ENCODE measurements at places on chromosomes 16 and 17. TPM values are rescaled to one million over a fixed set of nuclear protein-coding genes. Genes with fewer than 3 reads are reported as not detected.

GRCh38 chr17:65559461-65559803 lies 2.0 kb downstream of the AXIN2 start:
- no peak for DNase-seq

- DNase-seq: no peak
Observed at GRCh38 chr16:49623501-49624266, 232.2 kb downstream of the ZNF423 start.

DNA sequence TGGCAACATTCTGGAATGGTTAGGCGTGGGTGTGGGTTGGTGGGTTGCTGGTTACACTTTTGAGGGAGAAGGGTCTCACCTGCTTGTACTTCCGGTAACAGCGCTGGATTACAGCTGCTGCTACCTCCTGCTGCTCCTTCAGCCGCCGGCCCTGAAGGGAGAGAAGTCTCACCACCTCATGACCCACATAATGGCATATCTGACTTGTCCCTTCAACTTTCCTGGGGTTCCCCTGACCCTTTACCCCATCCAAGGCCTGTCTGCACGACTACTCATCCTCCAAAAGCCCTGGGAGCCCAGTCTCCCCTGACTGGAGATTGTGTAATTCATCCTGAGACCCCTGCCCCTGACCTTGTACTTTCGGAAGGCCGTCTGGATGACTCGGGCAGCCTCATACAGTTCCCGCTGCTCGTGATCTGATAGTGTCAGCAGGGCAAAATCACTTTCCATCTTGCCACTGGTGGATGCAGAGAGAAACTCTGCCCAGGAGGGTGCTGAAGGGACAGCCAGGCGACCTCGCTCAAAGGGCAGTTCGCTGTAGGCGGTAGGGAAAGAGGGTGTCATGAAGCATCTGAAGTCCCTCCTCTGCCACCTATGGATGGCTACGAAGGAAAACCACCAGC lies 2.0 kb upstream of the SPAG7 start:
- DNase-seq: no peak

GRCh38 chr17:82371333-82372248 lies at the start of gene UTS2R:
Gene UTS2R, plus strand, starts transcription at chr17:82371765. Its CDS starts 2,560 bp downstream, at chr17:82374325.
- DNase-seq: no peak

- DNase-seq: no peak
Observed at GRCh38 chr16:5504064-5504781, 406.6 kb upstream of the EEF2KMT start.

DNA sequence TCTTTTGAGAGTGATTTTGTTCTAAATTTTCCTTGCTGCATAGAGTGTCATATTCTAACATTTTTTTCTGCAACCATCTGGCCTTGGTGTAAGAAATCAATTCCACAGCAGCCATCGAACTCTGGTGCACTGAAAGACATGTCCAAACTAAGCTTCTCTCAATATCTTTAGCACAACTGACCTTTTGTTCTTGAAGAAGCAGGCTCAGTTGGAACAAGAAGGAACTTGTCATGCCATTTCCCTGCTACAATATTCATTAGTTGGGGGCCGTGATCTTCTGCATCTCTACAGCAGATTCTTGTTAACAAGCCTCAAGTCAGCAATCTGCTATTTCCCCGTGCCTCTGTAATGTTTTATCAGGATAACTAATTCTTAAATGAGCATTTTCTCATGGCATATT lies 1305.6 kb downstream of the CDH11 start:
- no peak for DNase-seq

DNA sequence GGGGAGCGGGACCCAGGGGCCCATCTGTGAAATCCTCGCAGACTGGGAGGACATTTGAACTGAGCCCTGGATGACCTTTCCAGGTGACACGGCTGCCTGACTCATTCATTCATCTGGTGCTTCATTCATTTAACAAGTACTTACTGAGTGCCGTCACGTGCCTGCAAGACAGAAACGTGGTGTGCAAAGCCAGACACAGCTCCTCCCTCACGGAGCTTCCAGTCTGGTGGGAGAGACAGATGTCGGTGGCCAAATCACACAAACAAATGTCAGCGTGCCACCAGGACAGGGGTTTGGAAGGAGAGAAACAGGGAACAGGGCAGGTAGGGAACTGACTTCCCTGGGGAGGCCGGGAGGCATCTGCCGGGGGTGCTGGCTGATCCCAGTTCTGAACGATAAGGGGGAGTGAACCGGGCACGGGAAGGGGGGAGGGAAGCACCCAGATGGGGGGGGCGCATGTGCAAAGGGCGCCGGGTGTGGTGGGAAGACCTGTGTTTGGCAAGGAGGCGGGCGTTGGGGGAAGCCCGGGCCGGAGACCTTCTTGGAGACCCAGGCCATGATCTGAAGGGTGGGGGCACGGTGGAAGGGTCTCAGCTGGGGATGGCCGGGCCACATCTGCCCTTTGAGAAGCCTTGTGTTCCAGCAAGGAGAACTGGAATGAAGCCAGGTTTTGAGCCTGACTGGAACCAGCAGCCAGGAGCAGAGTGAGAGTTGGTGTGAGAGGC lies 93.6 kb upstream of the CIBAR2 start:
- no peak for DNase-seq

DNA sequence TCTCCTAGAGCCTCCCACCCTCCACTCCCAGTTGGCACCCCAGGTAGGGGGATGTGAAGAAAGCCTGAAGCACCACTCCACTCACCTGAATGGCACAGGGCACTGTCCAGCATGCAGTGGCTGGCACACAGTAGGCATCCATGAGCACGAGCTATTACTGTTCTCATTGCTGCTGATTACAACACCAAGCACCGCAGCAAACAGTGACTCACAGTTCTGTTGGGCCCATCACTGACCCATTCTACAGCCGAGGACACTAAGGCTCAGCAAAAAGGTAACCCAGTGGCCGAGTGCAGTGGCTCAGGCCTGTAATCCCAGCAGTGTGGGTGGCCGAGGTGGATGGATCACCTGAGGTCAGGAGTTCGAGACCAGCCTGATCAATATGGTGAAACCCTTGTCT lies 2.7 kb downstream of the ZSCAN10 start:
- DNase-seq: no peak

Gene PRM1
- not detected for total RNA-seq

Gene ACAP1
- not detected for total RNA-seq

GRCh38 chr17:47279062-47279801 lies 25.6 kb downstream of the ITGB3 start:
- DNase-seq: peak; percentile 90

Gene KRT32
- not detected for total RNA-seq

Gene FSCN2
- 0.64 TPM for total RNA-seq

DNA sequence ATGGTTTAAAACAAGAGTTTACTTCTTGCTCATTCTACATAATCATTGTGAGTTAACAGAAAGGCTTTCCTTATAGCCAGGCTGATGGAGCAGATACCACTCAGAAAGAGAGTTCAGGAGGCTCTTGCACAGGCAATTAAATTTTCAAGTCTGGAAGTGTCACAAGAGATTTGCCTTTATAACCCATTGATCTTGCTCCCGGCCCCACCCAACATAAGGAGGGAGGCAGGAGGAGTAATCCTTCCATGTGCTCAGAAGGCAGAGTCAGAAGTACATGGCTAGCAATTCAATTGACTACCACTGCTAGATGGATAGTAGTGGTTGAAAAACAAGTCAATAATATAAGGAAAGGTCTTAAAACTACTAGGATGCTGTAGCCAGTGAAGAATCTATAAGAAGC lies 346.3 kb upstream of the CDH11 start:
- DNase-seq: no peak

Gene TOX3
- 0.15 TPM for total RNA-seq

GRCh38 chr17:350706-351448 lies 1.7 kb downstream of the RPH3AL start:
- peak; percentile 88 for DNase-seq

- DNase-seq: no peak
Observed at GRCh38 chr17:27808628-27809027, 8.3 kb upstream of the NOS2 start.

Gene TEX14
- not detected for total RNA-seq

- DNase-seq: no peak
Observed at GRCh38 chr17:59047616-59048015, 59.1 kb downstream of the TRIM37 start.

- DNase-seq: no peak
Observed at GRCh38 chr17:45251931-45252330, 10.0 kb downstream of the SPATA32 start.

DNA sequence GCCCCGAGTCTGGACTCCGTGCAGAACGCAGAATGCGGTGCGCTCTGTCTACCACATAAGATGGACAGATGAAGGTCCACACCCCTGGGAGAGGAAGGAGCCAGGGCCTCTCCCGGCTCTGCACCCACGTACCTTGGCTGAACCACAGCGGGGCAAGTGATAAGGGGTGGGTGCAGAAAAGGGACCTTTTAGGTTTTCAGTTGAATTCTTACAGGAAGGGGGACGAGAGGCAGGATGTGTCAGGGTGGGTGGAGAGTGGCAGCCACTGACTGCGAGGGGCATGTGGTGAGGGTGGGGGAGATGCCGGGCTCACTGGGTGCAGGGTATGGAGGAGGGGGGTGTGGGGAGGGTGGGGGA lies 372 bp downstream of the CD300A start:
- DNase-seq: no peak

DNA sequence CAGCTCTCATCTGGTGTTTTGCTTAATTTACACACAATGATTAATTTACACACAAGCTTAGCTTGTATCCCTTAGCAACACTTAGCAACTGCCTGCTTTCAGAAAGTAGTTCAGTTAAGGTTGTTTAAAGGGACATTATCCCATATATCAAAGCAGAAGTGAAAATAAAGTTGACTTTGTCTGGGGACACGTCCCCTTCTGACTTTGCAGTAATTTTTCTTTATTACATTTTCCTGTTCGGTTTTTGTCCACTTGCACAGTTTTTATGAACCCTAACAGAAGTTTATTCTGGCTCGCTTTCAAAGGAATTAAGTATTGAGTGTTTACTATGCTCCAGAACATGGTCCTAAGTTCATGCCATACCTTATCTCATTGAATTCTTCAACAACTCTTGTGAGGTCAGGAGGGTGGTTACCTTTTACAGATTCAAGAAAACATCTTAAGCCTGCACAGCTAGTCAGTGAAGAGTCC lies 41.5 kb downstream of the ARHGAP44 start:
- no peak for DNase-seq

- DNase-seq: no peak
Observed at GRCh38 chr16:75256059-75256571, 4.7 kb upstream of the BCAR1 start.

DNA sequence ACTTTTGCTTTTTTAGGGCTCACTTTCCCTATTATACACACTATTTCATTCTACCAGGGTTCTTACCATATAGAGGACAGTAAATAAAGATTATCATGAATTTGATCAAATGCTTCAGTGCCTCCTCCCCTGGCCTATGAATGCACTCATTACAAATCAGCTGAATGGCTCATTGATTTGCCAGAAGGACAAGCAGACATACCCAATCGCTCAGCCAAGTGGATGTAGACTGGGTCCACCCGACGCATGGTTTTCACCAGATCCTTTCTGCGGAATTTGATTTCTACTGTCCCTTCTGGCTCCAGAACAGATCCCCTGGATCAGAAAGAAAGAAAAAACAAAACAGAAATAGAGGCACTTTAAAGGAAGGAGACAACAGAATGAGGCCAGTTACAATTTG lies 162.6 kb downstream of the AATF start:
- DNase-seq: no peak

GRCh38 chr17:28396635-28397239 lies 9.3 kb downstream of the SLC46A1 start:
- DNase-seq: no peak

Gene RNF112
- not detected for total RNA-seq

- no peak for DNase-seq
Observed at GRCh38 chr17:40602445-40603443, 37.5 kb upstream of the CCR7 start.

DNA sequence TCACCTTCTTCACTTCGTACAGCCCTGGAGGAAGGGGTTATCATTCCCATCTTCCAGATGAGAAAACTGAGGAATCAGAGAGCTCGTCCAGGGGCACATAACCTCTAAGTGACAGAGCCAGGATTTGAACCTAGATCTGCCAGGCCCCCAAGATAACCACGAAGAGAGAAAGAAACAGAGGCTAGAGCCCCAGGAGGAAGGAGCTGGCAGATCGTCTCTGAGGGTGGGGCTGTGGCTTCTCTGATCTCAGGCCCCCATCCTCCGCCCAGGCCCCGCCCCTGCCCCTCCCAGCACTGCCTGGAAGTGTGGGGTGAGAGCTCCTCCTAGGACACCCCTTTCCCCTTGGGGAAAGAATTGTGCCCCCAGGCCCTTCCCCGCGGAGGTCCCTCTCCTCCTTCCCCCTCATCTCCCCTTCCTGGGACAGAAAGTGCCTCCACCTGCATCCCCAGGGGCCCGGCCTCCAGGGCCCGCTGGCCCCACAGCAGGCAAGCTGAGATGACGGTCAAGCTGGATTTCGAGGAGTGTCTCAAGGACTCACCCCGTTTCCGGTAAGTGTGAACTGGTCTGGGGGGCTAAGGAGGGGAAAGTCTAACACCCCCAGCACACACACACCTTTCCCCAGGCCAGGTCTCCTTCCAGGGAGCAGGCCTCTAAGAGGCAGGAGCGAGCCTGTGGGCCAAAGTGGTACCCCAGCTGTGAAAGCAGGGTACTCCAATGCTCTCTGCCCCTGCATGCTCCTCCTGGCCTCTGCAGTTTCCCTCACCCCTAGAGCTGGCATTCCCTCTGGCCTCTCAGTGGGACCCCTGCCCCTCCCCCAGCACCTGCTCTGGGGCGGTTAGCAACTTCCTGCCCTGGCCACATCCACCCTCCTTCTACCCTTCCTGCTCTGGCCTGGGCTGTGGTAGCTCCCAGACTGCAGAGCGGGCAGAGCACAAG lies at the start of gene ACAP1:
TSS of gene ACAP1 (plus strand) at position 290 of the 936 bp plus-strand sequence. CDS start at position 496, 206 bp downstream.
- DNase-seq: no peak

DNA sequence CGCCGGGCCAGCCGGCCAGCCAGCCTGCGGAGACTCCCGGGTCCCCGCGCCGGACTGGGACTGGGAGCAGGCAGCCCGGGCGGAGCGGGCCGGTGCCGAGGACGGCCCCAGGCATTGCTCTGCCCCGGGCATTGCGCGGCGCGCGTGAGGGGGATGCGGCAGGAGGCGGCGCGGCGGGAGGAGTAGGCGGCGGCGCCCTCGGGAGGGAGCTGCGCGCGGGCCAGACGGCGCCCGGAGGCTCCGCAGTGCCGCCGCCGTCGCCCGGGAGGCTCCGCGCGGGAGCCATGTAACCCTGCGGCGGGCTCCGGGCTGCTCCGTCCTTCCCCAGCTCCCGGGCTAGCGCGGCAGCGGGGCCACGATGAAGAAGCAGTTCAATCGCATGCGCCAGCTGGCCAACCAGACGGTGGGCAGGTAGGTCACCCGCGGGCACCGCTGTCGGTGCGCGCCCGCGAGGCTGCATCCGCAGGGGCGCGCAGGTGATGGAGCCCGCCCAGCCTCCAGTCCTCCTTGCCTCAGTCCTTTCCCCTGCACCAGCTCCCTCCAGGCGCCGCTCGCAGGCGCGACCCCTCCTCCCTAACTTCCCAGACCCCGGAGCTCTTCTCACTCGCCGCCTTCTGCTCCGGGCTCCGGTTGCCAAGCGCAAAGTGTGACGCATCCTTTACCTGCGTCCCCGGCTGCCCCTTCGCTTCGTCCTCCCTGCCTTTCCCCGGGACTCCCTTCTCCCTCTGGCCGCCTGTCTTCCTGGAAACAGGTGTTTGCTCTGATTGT lies at the start of gene ARHGAP44:
TSS of gene ARHGAP44 (plus strand) at position 18 of the 768 bp plus-strand sequence. CDS start at position 359, 341 bp downstream.
- DNase-seq: no peak

DNA sequence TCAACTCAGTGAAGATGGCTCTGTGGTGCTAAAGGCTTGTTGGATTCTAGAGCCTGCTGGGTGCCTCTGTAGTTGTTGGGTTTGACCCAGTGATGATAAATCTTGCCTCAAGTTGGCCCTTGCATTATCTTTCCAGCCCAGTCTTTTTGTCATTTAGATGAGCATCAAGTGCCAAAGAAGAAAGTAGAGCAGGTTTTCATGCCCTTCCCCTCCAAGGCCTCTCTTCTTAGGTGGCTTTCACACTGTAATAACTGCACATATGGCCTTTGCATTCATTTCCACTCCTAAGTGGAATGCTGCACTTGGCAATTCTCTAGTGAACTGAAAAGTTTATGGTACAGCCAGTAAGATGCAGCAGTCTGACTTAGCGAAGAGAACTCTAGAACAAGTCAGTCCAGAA lies 165.1 kb downstream of the PHKB start:
- DNase-seq: no peak
